Cerebellar nuclear complex (tissue), 1 donor: ENCODE measurements at places on chromosomes 2 and 18.

DNA sequence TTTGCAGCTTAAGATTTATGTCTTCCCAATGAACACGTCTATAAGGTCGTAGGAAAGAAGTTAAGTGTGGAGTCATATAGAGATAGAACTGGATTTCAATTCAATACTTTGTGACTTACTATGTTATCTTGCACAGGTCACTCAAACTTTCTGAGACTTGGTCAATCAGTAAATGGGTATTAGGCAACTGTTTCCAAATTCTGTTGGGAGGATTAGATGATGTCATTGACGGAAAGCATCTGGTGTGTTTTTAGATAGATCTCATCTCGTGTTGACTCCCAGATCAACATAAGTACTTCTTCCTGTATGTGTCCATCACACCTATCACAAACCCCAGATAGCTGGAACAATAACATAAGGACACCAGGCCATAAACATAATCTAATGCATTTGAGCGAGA lies 771.1 kb upstream of the FANCL start:
- DNase-seq = no peak

GRCh38 chr2:235025800-235026536 lies 74.2 kb downstream of the SH3BP4 start:
- no peak for DNase-seq

GRCh38 chr18:45275367-45276113 lies 339.7 kb upstream of the SLC14A2 start:
- no peak for DNase-seq

GRCh38 chr2:173146590-173146989 lies 70.9 kb downstream of the MAP3K20 start:
- no peak for DNase-seq

GRCh38 chr2:68837164-68837860 lies 33.9 kb downstream of the BMP10 start:
- DNase-seq = no peak

- no peak for DNase-seq
Observed at GRCh38 chr2:38436227-38436664, 59.2 kb upstream of the ATL2 start.

DNA sequence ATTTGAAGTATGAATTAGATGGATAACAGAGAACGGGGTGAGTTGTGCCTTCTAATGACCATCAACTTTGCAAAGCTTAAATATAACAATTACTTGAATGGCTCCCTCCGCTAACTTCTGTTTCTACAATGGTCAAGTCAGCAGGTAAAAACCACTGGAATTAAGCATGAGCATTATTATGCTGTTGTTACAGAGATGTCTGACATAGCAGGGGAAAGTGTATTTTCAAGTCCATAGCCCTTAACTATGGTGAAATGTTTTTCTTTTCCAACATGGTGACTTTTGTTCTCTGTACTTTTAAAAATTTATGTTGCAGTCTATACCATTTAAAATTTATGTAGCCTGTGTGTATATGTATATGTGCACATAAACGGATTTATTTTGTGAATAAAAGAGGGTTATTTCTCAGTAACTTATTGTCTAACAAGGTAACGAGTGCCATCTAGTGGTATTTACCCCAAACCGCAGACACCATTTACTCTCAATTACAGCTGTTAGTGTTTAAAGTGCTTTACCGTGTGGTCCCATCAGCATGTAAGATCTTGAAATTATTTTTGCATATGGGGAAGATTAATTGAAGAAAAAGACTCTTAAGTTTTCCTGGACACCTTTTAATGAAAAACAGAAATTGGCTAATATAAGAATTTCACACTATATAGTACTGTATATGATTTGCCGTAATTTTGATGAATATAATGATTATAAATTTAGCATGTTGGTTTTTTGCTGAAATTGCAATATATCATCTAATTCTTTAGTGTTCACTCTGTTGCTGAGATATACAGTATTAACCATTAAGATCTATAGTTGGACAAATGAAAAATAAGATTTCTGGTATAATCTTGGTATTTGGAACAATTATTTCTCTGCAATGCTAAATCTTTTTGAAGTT lies 78.2 kb downstream of the UBE2E3 start:
- DNase-seq = no peak

GRCh38 chr2:141020346-141020745 lies 1110.5 kb downstream of the LRP1B start:
- DNase-seq = no peak

DNA sequence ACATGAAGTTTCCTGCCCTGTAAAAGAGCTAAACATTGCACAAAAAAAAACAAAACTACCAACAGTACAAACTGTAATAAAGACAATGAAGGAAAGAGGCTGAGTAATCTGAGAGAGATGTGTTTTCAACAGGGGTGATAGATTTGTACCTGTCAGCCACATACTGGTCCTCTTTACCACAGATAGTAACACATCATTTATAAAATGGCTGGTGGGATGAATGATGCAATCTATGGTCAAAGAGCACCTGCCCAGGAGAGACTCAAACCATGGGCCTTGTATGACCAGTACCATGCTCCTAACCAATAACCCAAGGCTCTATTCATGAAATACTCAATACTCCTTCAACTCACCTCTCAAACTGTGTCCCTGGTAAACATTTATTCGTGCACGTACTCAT lies 4.5 kb downstream of the SUCLG1 start:
- no peak for DNase-seq

DNA sequence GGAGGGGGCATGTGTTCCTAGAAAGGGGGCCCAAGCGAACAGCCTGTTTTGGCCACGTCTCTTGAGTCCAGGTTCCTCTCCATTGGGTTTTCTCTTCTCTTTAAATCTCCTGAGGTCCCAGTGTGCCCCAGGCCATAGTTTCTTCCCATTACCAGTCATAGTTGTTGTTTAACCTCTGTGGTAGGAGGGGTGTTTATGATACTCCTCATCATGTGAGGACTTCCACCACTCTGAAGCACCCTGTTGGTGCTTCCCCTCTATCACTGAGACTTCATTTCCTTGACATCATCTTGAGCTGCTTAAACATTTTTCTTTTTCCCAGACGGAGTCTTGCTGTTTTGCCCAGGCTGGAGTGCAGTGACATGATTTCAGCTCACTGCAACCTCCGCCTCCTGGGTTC lies 45.9 kb downstream of the WIPF1 start:
- DNase-seq = no peak

DNA sequence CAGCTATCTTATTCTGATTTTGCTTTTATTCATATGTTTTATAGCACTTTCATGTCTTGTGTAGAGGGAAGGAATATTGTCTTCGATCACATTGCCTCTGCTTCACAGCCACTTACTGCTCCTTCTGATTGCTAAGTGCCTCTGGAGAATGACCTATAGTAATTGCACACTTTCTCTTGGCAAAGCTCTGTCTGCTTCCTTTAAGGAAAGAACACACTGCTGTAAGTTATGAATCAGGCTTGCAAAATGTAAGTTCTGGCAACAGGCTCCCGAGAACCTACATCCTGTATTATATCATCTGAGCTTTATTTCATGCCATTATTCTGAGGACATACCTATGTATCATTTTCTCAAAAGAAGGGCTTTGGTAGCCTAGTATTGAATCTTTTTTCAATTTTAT lies 170.7 kb downstream of the ZNF804A start:
- no peak for DNase-seq

DNA sequence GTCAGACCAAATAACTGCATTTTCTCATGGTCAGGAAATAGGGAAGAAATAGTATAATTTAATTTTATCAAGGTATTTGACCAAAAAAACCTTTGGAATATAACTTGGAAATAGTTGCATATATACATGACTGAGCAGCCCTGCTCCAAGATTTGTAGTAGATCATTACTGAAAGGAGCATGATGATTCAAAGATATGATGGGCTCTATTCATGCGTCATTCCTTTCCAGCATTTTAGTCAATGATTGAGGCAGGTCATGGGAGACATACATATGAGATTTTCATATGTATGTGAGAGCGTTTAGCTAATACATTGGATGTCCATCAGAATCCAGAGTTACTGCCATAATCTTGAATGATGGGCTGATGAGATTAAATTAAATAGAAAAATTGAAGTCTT lies 74.5 kb downstream of the CAB39 start:
- no peak for DNase-seq

GRCh38 chr2:28929581-28929980 lies 35.1 kb downstream of the WDR43 start:
- DNase-seq = no peak

DNA sequence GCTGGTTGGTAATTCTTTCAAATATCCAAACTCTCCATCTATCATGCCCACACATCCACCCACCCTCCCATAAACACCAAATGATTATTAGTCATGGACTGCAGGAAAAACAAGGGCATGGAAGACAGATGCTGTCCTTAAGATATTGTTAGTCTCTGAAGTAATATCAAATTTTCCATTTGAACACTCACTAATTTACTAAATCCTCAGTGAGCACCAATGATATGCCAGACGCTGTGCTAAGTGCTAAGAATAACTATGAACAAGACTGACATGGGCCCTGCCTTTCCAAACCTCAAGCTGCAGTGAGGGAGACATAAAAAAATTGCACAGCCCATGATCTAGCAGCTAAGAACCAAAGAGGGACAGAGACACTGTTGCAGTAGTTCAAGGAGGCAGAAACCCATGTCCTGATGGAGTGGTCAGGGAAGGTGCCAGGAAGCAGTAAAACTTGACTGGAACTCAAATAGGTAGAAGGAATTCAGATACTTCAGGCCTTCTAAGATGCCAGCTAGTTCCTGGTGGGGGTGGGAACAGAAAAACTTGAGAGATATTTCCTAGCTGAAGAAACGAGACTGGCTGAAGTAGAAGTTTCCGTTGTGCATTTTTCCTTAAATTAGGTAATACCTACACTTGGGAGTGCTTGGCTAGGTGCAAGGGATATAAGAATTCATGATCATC lies 182.1 kb downstream of the OSR1 start:
- no peak for DNase-seq

GRCh38 chr2:237593596-237594320 lies 3.2 kb upstream of the RAB17 start:
- DNase-seq = no peak

DNA sequence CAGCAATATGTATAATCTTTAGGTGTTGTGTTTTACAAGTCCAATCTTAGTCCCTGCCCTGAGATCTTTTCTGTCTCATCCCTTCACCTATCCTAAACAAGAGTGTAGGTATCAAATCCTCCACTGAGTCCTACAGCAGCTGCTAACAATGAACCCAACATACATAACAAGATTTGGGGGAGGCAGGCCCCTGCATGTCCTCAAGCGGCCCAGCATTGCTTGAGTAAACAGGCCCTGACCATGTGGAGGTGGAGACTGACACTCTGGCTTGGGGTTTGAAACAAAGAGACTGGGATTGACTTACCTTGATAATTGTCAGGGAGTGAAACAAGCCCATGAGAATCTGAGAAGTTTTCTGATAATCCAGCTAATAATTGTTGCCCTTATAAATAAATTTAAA lies 213.4 kb downstream of the STK39 start:
- no peak for DNase-seq

- DNase-seq = no peak
Observed at GRCh38 chr2:169461143-169461542, 18.2 kb upstream of the BBS5 start.

DNA sequence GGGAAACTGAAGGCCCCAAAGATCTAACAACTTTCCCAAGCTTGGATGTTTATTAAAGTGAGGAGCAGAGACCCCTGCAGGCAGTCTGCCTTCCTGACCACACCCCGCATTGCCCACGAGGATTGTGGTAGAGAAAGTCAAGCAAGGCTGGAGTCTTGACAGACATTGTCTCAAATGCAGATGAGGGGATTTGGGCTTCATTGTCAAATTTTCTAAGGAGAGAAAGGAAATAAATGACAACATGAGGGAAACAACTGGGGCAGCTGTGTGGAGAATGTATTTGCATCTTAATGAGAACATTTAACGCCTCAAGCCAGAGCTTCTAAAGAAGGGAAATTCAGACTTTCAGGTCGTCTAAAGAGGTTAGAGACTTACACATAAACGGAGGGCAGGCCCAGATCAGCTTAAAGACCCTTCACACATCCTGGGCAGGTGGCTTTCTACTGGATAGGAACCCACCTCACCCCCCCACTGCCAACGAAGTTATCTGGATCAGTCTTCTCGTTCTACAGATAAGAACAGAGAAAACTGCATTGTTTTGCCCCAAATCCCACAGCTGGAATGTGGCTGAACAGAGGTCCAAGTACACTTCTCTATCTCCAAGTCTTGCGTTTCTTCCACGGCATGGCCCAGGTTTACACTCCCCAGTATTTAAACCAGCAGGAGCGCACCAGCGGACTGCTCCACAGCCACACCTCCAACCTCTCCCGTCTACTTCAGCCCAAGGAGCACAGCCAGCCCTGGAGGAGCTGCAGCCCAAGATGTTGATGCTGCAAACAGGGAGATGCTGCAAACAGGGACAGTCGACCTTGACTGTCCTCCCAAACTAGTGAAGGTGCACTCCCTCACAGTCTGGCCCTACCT lies 16.2 kb upstream of the SCG2 start:
- DNase-seq = no peak

DNA sequence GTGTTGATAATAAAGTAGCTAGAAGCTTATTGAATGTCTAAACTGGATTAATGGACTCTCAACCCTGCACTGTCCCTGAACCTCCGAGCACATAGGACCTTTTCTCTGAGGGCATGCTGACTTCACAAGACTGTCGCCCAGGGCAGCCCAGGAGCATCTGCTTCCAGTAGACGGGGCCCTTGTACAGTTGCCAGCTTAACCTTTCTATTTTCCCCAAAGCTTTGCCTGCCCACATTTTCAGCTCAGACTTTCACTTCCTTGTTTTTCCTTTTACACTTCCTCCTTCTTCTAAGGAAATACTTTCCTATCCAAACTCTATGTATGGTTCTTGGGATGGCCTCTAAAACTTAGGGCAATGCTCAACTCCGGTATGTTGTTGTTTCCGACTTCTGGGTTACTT lies 1.3 kb downstream of the VWA3B start:
- no peak for DNase-seq

DNA sequence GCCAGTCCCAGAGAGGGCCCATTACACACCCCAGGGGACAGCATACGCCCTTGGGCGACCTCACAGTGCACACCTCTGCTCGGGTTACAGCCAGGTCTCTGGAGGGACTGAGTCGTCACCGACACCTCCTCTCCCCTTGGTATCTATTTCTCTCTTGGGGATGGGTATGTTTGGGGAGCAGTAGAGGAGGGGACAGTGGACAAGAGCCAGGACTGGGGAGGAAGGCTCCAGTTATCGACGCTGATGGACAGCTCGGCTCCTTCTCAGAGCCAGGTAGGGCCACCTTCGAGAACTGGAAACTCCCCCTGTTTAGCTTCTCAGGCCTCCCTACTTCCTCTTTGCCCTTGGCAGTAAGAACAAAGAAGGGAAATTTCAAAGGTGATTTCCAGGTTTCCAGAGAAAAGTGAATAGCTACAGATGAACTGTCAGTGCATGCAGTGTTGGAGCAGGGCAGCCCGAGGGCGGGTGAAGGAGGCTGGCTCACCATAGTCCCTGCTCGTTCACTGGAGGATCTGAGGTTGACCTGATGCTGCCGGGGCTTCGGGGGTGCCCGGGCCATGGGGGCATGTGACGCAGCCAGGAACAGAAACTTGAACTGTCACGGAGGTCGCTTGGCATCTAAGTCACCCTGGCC lies 4.4 kb upstream of the SEMA4C start:
- DNase-seq = no peak

GRCh38 chr2:216294305-216294704 lies 78.0 kb downstream of the MARCHF4 start:
- no peak for DNase-seq
